ENCODE measurements at places on chromosomes 13 and 19.

DNA sequence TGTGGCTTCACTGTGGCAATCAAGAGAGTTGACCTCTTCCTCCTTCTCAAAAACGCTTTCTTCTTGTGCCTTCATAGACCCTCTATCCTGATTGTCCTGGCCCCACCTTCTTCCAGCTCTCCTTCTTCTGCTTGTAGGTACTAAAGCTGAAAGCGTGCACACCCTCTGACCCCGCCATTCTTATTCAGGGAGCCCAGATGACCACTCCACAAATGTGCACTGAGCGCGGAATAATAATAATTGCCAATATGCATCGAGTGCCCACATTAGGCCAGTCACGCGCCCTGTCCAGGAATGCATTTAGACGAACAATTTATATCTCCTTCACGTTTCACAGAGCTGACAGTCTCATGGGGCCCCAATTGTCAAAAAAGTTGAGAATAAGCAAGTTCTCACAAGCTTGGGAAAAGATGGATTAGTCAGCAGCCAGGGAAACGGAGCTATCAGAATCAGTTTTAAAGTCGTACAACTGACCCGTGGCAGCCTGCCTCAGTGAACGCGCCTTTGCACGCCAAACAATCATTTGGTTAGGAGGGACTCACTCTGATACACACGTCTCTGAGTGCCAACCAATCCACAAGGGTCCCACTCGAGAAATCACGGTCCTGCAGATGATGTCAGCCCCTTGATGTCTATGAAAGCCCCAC is 36.7 kb upstream of the PEG3 start:
- no peak for DNase-seq

DNA sequence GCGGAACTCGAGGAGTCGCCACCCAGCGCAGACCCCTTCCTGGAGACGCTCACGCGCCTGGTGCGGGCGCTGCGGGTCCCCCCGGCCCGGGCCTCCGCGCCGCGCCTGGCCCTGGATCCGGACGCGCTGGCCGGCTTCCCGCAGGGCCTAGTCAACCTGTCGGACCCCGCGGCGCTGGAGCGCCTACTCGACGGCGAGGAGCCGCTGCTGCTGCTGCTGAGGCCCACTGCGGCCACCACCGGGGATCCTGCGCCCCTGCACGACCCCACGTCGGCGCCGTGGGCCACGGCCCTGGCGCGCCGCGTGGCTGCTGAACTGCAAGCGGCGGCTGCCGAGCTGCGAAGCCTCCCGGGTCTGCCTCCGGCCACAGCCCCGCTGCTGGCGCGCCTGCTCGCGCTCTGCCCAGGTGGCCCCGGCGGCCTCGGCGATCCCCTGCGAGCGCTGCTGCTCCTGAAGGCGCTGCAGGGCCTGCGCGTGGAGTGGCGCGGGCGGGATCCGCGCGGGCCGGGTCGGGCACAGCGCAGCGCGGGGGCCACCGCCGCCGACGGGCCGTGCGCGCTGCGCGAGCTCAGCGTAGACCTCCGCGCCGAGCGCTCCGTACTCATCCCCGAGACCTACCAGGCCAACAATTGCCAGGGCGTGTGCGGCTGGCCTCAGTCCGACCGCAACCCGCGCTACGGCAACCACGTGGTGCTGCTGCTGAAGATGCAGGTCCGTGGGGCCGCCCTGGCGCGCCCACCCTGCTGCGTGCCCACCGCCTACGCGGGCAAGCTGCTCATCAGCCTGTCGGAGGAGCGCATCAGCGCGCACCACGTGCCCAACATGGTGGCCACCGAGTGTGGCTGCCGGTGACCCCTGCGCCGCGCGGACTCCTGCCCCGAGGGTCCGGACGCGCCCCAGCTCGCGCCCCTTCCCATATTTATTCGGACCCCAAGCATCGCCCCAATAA is 2.3 kb downstream of the AMH start:
- DNase-seq = no peak

DNA sequence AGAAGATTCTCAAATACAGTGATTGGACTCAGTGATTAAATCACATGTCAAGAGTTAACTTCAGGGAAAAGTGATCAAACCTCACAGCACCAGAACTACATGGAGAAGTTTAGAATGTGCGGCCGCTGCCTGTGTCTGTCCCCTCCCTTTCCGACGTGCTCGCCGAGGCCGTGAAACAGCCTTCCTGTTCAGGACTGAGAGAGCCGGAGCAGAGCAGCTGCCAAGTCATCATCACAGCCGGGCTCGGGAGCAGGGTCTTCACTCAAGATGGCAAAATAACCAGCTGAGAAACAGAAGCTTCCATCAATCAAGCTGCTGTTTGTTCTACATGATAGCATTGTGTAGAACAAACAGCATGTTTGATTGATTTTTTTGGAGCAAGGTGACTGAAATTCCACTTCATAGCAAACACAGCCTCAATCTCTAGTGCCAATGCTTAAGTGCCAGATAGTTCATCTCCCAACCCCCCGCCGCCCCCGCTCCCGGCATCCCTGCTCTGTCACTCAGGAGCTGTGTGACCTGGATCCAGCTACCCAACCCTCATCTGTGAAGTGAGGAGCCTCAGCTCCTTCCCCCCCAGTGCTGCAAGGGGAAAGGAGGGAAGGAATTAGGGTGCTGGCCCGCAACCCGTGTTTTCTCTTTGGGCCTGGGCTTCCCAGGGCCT is 70.6 kb downstream of the HSPH1 start:
- DNase-seq = peak; percentile 34

DNA sequence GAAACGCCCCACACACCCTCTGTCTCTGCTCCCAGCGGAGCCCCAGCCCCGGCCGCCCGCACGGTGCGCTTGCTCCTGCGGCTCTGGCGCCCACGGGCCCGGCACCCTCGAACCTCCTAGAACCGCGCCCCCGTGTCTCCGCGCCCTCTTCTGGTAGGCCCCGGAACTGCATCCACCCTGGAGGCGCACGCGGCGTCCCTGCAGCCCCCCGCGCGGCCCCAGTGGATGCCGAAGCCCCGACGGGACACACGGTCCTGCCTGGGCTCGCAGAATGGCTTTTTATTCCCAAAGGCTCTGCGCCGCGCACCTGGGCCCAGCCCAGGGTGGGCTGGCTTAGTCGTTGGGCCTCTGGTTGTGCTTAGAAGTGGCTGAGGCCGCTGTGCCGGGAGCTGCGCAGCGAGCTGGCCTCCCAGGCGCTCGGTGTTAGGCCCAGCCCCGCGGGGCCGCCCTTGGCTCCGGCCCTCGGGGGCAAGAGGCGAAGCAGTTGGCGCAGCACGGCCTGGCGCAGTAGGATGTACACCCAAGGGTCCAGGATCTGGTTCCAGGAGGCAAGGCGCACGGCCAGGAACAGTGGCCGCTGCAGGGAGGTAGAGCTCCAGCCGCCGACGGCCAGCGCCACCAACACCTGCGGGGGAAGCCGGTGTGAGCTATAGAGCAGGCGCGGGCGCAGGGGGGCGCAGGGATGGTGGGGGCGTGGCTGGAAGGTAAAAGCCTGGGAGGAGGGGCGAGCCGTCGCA is 2.8 kb downstream of the PTGER1 start:
- peak; percentile 47 for DNase-seq

- no peak for DNase-seq
Measured at GRCh38 chr13:45892513-45892912, 41.0 kb upstream of the SIAH3 start.

GRCh38 chr13:23985060-23985459 is 87.8 kb upstream of the C1QTNF9B start:
- DNase-seq = no peak

GRCh38 chr13:76796851-76797250 is 89.4 kb downstream of the KCTD12 start:
- no peak for DNase-seq

DNA sequence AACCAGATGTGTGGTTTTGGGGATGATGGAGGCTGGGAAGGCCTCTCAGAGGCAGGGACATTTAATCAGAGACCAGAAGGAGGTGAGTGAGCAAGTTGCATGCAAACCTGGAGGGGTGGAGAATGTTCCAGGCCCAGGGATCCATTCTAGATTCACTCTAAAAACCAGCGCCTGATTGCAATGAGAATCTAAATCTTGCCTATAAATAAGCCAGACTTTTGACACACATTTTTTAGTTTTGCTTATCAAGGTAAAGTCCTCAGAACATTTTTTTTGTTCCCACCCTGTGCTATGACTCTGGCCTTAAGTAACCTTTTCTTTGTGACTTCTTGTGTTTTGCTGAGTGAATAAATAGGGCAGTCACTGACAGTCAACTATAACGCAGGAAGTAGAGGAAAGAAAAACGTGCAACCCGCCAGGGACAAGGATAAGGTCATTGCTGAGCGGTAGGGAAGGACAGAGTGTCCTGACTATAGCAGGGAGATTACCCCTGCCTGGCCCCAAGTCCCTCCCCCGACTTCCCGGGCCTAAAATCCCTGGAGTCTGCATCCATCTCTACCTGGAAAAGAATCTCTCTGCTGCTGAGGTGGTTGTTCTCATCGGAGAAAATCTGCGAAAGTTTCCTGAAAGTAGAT is 14.4 kb downstream of the RGL3 start:
- DNase-seq = no peak

DNA sequence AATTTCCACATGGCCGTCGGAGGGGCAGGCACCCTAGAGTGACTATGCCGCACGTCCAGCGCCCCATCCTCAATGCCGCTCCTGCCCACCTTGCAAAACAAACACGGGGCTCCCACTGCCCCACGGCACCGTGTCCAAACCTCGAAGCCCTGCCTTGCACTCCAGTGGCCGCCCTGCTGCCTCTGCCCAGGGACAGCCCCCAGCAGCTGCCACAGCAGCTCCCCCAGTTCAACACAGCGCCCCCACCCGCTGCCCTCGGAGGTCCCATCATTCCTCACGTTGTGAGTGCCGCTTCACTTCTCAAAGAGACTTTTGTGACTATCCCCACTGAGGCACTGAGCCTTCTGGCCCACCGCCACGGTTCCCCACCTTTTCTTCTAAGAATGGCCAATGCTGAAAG is 22.3 kb upstream of the TMEM160 start:
- DNase-seq = no peak

GRCh38 chr19:4453232-4454179 is 4.1 kb downstream of the UBXN6 start:
- no peak for DNase-seq

DNA sequence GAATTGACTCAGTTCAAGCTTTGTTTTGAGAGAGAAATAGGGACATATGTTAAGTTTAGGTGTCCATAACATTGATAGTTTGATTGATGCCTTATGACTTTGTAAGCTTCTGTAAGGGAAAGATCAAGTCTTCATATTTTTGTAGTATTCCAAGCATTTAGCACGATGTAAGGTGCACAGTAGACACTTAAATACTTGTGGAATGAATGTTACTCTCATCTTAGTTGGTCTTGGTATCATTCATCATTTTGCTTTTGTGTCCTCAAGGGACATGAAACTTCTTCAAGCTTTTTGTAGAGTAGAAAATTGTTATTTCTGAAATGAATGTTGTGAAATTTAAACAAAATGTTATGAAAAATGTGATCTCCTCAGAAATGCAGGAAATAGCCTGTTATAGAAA is 10.1 kb downstream of the TDRD3 start:
- no peak for DNase-seq

DNA sequence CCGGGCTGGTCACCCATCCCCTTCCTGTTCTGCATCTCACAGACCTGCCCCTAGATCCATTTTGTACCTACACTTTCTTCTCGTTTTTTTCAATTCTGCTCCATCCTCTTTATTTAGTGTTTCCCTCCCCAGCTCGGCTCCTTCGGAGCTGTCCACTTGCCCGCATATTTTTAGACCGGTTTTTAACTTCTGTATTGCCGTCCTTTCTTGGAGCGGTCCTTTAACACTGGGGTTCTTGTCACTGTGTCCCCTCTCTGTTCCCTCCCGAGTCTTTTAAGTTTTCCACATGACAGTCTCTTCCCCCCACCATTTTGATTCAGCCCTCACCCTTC is 1.7 kb downstream of the ARHGAP35 start:
- DNase-seq = peak; percentile 31

GRCh38 chr13:78589206-78589605 is 14.1 kb downstream of the POU4F1 start:
- DNase-seq = no peak

DNA sequence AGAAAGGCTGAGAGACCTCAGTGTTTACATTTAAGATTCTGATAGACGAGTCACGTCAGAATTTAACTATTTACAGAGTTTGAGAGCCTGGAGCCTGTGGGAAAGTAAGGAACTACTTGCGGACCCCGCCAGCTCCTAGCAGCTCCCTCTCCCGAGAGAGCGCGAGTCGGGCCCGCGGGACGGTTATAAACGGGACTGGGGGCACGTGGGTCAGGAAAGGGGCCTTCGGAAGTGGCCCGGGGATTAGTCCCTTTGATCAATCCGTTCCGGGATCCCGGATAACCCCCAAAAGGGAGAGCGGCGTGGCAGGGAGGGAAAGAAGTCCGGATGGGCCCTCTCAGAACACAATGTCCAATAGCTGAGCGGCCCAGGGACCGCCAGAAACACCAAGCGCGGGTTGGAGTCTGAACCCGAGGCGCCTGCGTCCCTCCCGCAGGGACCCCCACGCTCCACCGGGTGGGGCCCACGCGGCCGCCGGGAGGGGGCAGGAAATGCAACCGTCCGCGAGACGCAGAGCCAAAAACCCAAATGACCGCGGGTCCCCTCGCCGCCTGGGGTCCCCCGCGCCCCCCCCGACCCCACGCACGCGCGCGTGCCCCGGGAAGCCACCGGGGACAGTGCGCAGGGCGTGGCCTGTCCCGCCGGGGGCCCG is 3.6 kb downstream of the ZIC5 start:
- no peak for DNase-seq

- DNase-seq = no peak
Measured at GRCh38 chr19:33719366-33720154, 77.1 kb upstream of the KCTD15 start.

DNA sequence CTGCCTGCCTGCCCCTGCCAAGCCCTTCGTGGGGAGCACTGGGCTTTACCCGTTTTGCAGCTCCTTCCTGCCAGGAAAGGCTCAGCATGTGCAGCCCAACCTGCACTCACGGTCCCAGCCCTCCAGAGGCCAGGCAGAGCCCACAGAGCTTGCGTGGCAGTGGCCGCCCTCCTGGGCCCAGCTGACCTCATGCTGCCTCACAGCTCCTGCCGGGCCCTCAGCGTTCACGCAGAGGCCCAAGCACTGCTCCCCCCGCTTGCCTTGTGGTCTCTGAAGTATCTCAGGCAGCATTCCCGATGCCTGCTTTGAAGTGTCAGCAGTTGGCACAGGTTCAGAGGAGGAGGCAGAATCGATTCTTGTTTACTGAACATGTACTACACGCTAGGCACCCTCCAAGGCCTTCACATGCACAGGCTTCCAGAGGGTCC is 32.5 kb downstream of the CAPN12 start:
- peak; percentile 91 for DNase-seq

GRCh38 chr19:51012661-51013190 is 6.8 kb downstream of the KLK10 start:
- DNase-seq = no peak

DNA sequence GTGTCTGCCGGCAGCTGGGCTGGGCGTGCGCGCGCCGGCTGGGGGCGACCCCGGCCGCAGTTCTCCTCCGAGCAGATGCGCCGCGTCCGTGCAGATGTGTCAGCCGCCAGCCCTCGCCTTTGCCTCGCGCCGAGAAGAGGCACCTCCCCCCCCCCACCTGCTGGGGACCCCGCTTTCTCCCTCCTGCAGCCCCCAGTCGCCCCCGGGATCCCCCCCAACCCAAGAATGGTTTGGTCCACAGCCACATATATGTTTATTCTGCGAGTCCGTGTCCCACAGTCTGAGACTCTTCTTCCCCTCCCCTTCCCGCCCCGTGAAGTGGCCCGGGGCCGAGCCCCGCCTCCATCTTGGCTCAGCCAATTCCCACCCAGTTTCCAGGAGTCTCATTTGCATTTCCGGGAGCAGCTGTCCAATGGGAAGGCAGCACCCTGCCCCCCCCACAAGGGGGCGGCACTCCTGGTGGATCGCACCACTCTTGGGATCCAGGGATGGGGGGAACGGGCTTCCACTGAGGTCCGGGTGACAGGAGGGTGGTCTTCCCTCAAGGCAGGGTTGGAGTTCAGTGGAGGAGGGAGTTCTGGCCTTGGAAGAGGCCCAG is 8.6 kb downstream of the ISOC2 start:
- DNase-seq = peak; percentile 81

- DNase-seq = no peak
Measured at GRCh38 chr13:29137995-29138394, 317.9 kb downstream of the MTUS2 start.

All from iris pigment epithelial cell (primary cell).